ENCODE measurements at places on chromosomes 13 and 19.

- DNase-seq: no peak
Measured at GRCh38 chr13:109273326-109273751, 513.0 kb downstream of the IRS2 start.

DNA sequence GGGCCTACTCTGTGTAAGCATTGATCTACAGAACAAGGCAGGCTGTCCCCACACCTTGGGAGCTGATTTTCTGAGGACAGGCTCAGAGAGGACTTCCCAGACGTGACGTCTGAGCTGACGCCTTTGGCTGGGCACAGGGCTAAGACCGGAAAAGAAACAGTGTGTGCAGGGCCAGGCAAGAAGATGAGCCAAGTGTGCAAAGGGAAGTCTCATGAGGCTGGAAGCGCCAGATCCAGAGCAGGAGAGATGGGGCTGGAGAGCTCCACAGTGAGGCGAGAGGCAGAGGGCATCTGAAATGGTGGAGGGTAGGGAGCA is 12.7 kb downstream of the IGLON5 start:
- no peak for DNase-seq

DNA sequence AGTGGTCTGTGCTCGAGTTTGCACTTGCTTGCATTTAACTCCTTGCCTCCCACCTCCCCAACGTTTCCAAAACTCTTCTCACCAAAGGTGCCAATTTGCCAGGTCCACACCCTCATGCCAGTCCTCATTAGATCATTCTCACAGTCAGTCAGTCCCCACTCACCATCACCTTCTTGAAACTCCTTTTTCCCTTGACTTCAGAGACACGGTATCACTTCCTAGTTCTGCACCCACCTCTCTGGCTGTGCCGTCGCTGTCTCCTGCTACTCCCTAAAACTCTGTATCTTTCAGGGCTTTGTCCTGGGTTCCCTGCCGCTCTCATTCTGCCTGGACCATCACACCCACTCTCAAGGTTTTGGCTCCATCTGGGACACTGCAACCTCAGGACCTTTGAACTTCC is 19.6 kb downstream of the OLFM2 start:
- no peak for DNase-seq

DNA sequence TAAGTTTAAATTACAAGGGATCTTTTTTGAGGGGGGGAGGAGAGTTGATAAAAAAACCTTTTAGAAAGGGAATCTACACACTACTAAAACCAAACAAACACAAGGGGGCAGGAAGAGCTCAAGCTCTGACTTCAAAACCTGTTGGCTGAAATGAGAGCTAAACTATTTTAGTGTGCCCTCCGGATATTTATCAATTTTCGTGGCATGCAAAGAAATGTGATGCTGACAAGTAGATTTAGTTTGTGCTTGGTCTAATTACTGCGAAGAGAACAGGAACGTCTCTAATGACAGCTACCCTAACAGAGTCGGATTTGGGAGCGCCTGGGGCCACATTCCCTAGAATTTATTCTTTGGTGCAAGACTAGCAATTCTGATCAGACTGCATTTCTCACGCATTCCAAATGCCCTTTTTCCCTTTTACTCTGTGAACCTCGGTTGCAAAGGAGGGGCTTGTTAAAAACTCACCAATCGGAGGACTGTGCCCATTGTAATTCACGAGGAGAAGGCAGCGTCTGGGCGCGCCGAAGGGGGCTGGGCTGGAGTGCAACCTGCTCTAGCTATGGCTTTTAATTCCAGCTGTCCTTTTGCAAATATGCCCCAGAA is 802 bp upstream of the FREM2 start:
- DNase-seq: no peak

- no peak for DNase-seq
Measured at GRCh38 chr19:19662344-19662743, 1.1 kb downstream of the ATP13A1 start.

DNA sequence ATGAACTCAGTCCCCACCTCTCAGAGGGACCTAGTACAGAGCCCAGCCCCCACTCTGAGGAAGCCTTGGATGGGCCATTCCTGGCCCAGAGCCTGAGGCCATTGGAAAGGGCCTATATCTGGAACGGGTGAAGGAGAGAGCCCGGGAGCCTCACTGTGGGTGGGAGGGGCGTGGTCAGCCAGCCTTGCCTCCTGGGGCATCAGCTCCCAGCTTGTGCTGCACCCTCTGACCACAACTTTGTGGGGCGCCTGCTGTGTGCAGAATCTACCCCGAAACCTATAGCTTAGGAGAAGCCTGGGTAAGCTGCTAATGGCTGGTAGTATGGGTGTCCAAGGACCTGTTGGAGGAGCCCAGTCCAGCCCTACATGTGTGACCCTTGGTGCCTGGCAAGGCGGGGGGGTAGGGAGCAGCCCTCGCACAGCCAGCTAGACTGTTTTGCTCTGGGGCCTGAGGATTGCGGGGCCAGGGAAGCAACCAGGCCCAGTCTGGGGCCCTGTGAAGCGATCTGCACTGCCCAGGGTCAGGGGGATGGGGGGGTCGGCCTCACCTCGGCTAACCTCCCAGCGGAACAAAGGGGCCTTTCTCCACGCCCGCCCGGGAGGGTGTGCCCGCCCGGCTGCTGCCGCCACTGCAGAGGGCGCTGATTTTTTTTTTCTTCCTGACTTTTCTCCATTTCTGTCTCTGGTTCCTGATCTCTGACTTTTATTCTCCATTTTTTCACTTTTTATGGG is 42.3 kb downstream of the LYL1 start:
- no peak for DNase-seq

DNA sequence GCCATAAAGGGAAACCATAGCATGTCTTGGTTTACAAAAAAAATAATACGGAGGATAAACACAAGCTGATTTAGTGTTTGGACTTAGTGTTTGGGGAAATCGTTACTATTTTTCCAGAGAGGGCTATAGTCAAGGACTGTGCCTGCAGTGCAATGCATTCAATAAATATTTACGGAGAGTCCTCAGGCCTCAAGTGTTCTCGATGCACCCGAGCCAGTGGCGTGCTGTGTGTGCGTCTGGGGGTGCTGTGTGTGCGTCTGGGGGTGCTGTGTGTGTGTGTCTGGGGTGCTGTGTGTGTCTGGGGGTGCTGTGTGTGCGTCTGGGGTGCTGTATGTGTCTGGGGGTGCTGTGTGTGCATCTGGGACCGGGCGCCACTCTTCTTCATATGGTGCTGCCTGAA is 71.7 kb upstream of the GTF3A start:
- no peak for DNase-seq

GRCh38 chr19:35596366-35596999 is 10.5 kb downstream of the PMIS2 start:
- no peak for DNase-seq

GRCh38 chr19:38959618-38960017 is 15.9 kb downstream of the FBXO17 start:
- DNase-seq: no peak

DNA sequence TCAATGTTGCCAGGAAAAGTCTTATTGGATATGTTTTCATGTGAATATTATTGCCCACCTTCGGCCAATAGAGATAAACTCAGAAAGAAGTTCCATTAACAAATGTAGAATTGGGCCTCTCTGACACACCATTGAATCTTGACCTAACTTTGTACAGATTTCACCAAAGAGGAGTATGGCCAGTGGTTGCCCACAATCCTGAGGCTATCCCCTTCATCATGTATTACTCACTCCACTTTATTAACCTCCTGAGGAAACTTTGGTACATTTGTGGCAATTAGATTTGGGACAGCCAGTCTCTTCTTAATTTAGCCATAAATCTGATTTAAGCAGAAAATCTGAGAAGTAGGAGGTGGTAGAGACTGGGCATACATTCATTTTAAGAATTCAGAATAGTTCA is 53.3 kb upstream of the POSTN start:
- no peak for DNase-seq

- no peak for DNase-seq
Measured at GRCh38 chr13:48906200-48906599, 69.5 kb upstream of the FNDC3A start.

- no peak for DNase-seq
Measured at GRCh38 chr13:50561739-50562138, 281.8 kb downstream of the DLEU7 start.

GRCh38 chr19:28940751-28941500 is 272.0 kb downstream of the UQCRFS1 start:
- DNase-seq: no peak

GRCh38 chr19:7856679-7857663 is 17.2 kb downstream of the PRR36 start:
- no peak for DNase-seq

GRCh38 chr19:883661-884211 is 9.3 kb downstream of the MED16 start:
- DNase-seq: no peak

DNA sequence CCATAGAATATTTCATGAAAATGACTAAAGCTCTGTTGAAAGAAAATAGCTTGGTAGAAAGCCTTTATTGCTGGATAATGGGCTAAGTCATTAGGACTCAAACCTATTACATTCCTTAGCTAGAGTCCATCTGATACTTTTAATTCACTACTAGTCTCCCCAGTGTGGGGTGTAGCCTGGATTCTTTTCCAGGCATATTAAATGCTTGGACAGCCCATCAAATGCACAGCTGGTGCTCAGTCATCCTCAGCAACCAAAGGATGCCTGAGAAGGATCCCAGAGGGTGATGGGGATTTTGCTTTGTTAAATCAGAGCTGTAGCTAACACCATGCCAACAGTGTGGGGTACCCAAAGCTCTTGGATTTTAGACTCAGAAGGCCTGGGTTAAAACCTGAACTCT is 153.5 kb downstream of the DLEU7 start:
- no peak for DNase-seq

DNA sequence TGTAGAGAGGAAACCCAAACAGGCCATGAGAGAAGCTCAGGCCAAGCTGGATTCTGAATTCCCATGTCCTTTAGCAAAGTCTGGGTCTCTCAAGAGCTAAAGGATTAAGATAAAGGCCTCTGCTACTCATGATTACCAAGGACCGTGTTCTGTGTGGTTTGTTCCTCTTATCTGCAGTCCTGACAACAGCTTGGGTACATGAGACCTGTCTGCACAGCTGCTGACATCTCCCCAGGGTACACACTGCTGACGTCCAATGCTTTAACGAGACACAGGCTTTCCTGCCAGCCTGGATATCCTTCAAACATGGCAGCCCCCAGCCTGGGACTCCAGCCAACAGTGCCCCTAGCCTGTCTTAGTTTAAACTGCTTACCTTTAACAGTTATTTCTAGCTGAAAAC is 211.0 kb downstream of the SLC7A1 start:
- no peak for DNase-seq

DNA sequence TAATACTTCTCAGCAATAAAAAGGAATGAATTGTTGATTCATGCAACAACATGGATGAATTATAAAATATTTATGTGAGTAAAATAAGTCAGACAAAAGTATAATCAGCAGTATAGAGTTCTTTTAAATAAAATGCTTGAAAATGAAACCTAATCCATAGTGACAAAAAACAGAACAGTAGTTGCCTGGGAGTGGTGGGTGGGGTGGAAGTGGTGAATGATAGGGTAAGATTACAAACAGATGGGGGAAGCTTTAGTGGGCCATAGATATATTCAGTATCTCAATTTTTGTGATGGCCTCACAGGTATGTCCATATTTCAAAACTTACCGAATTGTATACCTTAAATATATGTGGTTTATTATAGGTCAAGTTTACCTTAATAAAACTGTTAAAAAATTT is 124.9 kb upstream of the UBL3 start:
- no peak for DNase-seq

DNA sequence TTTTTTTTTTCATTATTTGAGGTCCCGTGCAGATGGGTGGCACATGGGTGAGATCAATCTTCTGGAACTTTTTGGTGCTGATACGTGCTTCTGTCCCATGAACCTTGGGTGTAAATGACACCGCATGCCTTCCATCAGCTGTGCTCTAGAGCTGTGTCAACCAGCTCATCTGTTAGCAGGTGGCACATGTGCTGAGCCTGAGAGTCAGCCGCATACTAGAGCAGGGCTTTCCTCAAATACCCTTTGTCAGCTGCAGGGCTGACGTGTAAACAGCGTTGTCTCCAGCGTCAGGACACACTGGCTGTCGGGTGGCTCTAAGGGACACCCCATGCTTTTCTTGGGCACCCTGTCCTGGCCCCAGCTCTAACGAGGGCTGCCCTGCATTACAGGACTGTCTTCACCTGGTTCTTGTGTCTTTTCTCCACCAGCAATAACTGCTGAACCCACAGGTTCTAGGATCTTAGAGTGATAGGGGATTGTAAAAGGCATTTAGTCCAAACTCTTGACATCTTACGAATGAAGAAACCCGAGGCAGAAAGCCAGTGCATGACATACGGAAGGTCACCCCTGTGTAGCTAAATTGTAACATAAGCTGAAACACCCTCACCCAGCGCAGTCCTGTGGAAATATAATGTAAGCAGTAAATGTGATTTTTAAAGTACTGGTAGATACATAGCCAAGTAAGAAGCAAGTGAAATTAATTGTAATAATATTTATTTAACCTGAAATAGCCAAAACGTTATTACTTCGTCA is 119.5 kb downstream of the LRCH1 start:
- no peak for DNase-seq

DNA sequence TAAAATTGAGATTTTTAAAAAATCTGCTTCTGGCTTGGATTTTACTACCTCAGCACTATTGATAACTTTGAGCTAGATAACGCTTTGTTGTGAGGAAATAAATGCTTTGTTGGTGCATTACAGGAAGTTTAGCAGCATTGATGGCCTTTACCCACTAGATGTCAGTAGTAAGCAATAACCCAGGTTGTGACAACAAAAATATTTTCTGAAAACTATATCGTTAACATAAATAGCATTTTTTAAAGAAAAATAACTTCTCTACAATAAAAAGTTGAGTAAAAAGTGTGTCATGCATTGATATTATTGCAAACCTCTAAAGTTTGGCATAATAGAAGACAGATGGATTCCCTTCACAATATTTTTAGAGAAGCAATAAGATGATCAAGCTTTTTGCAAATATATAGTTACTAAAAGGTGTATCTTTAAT is 1246.5 kb downstream of the UQCRFS1 start:
- no peak for DNase-seq

DNA sequence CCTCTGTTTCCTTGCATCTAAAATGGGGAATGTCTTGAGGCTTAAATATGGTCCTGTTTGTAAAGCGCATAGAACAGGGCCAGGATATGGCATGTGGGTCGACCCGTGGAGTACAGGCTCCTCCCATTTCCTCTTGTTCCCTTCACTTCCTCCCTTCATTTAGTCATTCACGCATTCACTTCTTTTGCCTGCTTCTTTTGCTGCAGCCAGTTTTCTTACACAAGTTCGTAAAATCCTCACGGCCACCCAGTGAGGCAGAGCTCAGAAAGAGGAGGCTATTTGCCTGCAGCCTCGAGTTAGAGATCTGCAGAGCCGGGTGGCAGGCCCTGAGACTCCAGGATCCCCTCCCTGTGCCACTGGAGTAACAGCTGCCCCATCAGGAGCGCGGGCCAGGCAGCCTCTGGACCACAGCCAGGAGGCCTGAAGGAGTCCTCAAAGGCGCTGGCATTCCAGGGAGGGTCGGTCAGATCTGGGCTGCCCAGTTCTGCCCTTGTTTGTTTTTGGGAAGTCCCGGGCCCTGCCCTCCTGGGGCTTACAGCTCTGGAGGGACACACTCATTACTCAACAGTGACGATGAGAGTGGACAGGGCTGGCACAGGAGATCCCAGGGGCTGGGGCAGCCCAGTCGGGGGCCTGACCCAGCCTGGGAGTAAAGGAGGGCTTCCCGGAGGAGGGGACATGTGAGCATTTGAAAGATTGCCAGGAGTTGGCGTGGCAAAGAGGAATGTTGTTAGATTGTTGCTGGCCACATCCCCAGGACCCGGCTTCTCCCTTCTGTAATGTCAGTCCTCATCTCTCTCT is 4.6 kb downstream of the PPP5C start:
- DNase-seq: no peak

- no peak for DNase-seq
Measured at GRCh38 chr19:47896773-47897172, 10.7 kb upstream of the SULT2A1 start.

- no peak for DNase-seq
Measured at GRCh38 chr13:68713394-68713793, 1394.2 kb upstream of the ATXN8OS start.

All from forelimb muscle (tissue), 1 donor.